ENCODE measurements at places on chromosomes 11 and 22. TPM values are rescaled to one million over a fixed set of nuclear protein-coding genes. Genes with fewer than 3 reads are reported as not detected.
A peak's percentile ranks its signal among the peaks of the same experiment; 100 is the strongest.

DNA sequence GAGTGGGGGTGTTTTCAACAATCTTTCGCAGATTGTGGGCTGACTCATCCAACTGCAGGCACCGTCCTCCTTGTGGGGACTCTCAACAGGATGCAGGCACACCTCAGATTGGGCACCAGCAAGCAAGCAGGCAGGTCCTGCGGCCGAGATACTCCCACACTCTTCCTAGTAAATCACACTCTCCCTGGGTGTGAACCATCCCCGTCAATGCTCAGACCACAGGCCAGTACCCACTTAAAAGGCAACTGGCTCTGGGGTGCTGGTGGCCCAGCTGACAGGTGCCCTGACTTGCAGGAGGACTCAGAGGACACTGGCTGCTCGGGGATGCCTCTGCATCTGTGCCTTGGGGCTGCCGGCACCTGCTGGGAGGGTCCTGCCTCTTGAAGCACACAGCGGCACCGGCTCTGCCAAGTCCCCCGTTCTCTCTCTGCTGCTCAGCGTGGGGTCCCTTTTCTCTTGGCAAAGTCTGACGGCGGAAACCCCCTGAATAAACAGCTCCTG lies 282.5 kb downstream of the CTTN start:
- H3K36me3 ChIP-seq = no peaks in the 10 kb centered on the region
- peaks cover 3% of the 10 kb centered on the region for H3K27me3 ChIP-seq
- H3K4me3 ChIP-seq = no peak overlapping the region
- H3K4me1 ChIP-seq = no peaks in the 10 kb centered on the region
- no peak overlapping the region for H3K27ac ChIP-seq

DNA sequence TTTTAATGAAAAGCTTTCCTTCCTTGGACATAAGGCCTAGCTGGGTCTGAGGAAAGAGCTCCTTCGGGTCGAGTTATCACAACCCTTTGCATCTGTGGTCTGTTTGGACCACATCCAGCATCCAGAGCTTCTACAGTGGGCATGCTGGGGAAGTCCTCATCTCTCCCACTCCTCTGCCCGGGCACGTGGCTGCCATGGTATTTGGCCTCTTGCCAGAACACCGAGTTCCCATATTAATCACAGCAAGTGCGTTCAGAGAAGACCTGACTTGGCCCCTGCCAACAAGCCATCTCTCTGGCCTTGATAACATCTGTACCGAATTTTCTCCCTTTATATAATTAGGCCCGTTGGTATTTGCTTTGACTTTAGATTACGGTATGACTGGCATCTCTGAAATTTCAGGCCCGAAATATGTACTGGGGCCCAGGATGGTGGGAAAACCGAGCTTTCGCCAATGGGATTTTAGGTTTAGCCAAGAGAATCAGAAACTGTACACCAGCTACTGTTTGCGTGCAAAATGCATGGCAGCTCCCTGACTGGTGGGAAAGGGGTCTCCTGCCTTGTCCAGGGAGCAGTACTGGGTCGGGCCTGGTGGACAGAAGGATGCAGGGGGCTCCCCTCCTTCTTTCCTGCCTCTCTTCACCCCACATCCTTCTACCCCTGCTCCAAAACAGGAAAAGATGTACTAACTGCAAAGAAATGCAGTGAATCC lies 90.0 kb downstream of the MICAL2 start:
- H3K27me3 ChIP-seq = no peaks in the 10 kb centered on the region
- peaks cover 16% of the 10 kb centered on the region for H3K4me1 ChIP-seq
- peak; percentile 41 for DNase-seq
- H3K36me3 ChIP-seq = no peaks in the 10 kb centered on the region
- peak overlapping the region; percentile 42 for H3K27ac ChIP-seq

DNA sequence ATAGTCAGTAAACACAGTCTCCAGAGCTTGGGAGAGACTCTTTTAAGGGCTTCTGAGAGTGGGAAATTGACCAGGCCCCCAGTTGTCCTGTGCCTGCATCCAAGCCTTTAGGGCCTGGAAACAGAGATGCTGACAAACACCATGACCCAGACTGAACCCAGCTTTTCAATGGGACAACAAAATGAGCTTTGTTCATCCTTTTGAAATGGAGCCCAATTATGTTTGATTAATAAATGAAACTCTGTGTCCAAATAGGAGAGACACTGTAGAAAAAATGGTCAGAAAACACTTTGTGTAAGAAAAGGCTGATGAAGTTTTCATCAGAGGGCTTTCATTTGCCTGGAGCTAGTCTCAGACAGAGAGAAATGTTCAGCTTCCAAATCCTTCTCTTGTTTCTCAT lies 146.0 kb downstream of the RRAS2 start:
- H3K27ac ChIP-seq = no peak overlapping the region
- DNase-seq = no peak
- no peaks in the 10 kb centered on the region for H3K36me3 ChIP-seq

DNA sequence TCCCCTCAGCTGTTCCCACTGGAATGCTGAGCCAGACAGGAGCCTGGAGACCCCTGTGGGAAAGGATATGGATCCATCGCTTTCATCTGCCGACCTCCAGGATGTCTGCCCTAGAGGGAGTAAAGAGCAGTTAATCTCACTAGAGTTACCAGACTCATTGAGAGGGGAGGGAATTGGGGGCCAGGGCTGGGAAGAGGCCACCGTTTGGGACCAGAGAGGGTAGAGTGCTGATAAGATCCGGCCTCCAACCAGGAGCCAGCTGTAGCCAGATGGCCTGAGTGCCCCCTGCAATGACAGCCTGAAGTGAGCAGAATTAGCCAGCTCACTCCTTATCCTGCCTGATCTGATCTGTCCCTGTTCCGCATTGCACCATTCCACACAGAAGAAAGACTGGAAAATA lies 3.7 kb upstream of the APLNR start:
- H3K36me3 ChIP-seq = no peaks in the 10 kb centered on the region
- no peaks in the 10 kb centered on the region for H3K27me3 ChIP-seq
- no peak overlapping the region for H3K27ac ChIP-seq
- peak; percentile 39 for DNase-seq
- peaks cover 27% of the 10 kb centered on the region for H3K4me1 ChIP-seq
- no peak overlapping the region for H3K4me3 ChIP-seq

DNA sequence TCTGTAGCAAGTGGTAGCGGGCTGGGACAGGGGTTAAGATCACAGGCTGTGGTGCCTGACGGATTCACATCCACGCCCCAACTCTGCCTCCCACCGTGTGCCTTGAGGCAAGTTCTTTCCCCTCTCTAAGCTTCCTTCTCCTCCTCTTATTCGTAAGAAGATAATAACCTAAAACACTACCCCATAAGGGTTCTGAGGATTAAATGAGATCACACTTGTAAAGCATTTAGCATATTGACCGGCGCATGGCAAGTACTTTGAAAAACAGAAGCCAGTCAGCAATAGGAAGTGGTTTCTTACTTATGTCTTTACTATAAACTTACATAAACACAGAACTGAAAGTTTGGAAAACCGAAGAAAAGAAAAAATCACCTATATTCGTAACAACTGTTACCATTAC lies 15.5 kb upstream of the LMO2 start:
- DNase-seq = no peak
- H3K4me3 ChIP-seq = no peak overlapping the region
- no peaks in the 10 kb centered on the region for H3K27me3 ChIP-seq
- H3K27ac ChIP-seq = no peak overlapping the region
- no peaks in the 10 kb centered on the region for H3K4me1 ChIP-seq

The B3GAT1 gene
- not detected for total RNA-seq

DNA sequence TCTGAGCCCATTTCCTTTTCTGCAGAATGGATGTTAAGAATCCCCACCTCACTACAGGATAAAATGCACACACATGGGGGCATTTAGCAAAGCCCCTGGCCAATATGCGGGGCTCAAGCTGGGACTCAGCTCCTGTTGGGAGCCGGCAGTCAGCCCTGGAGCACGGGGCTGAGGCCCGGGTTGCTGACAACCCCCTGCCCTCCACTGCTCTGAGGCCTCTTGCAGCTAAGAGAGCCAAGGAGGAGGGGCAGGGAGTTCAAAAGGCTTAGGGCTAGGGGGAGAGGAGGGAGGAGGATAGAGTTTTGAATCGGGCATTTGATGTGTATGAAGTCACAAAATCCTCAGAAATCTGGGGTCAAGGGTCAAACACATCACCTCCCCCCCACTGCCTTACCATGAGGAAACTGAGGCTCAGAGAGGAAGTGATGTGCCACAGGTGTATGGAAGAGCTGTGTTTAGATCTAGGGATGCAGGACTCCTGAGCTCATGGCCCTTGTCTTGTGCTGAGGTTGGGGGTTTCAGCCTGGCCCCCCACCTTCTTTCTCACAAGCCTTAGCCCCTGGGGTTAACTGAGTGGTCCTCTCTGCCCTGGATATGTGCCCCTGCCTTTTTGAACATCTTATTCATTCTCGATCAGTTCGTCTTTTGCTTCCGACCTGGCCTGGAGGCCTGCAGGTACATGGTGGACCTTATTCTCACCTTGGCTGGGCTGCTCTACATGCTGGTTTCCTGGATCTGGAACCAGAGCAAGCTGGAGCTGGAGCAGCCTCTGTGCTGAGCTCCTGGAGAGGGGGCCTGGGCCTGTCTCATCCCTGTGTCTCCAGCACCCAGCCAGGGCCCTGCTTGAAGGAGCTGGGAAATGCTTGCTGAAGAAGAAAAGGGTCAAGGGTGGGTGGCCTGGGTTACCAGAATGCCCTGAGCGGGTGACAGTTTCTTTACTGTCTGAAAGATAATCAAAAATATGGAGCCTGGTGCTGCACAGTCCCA lies 80.3 kb downstream of the LRRC32 start:
- H3K27ac ChIP-seq = no peak overlapping the region
- no peaks in the 10 kb centered on the region for H3K27me3 ChIP-seq
- no peak overlapping the region for H3K4me3 ChIP-seq

- no peak overlapping the region for H3K4me3 ChIP-seq
- H3K4me1 ChIP-seq = peaks cover 35% of the 10 kb centered on the region
- no peak for DNase-seq
- no peaks in the 10 kb centered on the region for H3K27me3 ChIP-seq
- H3K27ac ChIP-seq = no peak overlapping the region
These were observed 38.8 kb downstream of the CSRP3 start for GRCh38 chr11:19162951-19163505.

DNA sequence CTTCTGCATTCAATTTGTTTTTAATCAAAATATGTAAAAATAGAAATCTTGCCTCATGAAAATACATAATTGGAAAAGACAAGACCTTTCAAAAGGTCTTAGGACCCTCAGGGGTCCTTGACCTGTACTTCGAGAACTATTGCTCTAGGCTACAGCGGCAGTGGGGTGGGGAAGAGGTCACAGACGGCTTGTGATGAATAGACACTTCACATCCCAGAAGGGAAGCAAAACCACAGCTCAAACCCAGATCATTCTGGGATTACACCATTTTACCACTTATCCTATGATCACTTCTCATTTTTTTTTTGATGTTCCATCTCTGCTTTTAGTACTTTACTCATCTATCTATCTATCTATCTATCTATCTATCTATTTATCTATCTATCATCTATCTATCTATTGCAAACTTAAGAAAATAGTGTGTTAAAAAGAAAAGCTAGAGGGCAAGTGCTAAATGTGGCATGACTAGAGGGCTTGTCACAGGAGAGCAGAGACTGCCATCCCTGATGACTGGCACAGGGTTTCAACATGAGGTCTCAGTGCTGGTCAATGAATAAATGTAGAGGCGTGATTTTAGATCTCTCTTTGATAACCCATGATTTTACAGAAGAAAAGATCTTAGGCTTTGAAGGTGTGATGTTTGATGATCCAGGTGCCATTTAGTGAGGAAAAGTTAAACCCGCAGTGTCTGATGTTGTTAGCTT lies 37.1 kb downstream of the RNF141 start:
- no peak for DNase-seq
- H3K36me3 ChIP-seq = peaks cover 37% of the 10 kb centered on the region
- no peaks in the 10 kb centered on the region for H3K27me3 ChIP-seq
- H3K4me1 ChIP-seq = no peaks in the 10 kb centered on the region
- H3K27ac ChIP-seq = no peak overlapping the region

The DCHS1 gene
- 9.5 TPM for total RNA-seq

GRCh38 chr11:116938471-116939070 lies 101.1 kb upstream of the APOA1 start:
- no peaks in the 10 kb centered on the region for H3K36me3 ChIP-seq
- no peak for DNase-seq
- H3K4me3 ChIP-seq = no peak overlapping the region
- no peaks in the 10 kb centered on the region for H3K27me3 ChIP-seq
- H3K27ac ChIP-seq = no peak overlapping the region
- H3K4me1 ChIP-seq = no peaks in the 10 kb centered on the region

DNA sequence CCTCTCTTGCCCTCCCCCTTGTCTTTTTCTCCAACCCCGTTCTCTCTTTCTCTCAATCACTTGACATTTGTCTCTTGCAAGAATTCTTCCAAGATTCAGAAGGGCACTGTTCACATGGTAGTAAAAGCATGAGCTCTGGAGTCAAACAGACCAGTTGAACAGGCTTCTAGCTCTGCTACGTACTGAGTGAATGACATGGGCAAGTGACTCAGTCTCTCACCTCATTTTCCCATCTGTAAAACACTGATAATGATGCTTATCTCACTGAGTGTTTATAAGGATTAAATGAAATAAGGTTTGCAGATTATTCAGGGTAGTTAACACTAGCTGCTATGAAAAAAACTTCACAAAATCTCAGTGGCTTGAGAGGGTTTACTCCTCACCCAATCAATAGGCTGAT lies 5.9 kb upstream of the IL10RA start:
- no peaks in the 10 kb centered on the region for H3K4me1 ChIP-seq
- H3K4me3 ChIP-seq = no peak overlapping the region
- no peak for DNase-seq

DNA sequence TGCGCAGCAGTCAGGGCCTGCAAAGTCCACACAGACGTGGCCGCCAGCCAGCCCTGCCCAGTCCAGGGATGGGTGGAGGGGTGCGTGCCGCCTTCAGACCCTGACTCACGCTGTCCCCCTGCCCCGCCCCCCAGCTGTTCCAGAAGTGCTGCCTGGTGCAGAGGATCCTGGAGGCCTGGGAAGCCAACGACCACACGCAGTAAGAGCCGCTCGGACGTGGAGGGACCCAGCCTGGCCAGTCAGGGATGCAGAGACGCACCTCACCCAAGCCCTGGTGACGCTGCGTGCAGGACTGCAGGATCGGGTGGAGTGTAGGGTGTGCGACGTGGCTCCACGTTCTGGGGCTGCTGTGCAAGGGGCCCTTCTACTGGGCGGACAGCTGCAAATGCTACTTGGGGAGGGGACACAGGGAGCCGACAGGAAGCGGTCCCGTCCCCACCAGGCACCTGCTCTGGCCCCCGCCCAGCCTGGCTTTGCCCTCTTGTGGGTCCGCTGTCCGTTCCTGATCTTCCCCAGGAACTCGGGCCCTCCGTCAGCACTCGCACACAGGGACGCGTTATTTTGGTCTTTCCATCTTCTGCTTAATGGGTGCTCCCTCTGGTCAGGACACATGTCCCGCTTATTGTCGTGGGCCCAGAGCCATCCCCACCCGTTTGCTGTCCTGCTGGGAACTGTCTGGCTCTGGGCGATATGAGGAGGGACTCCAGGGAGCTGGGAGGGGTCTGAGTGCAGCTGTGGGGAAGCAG lies 42.5 kb downstream of the SBF1 start:
- H3K27ac ChIP-seq = no peak overlapping the region
- no peaks in the 10 kb centered on the region for H3K4me1 ChIP-seq
- no peak overlapping the region for H3K4me3 ChIP-seq
- no peak for DNase-seq

DNA sequence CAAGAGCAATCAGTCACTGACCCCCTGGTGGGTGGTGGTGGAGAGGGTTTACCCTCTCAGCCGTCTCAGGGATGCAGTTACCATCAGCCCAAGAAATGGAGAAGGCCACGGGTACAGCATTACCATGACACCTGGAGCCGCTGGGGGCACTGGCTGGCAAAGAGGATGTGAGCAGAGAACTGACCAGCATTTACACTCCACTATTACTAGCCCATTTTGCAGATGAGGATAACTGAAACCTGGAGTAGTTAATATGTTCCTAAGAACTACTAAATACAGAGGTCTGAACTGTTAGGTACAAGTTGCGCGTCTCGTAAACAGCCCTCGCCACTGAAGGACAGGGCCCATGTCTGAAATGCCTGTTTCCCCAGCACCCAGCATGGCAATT lies 79.0 kb downstream of the TIMP3 start:
- no peak overlapping the region for H3K4me3 ChIP-seq
- peak overlapping the region; percentile 78 for H3K27ac ChIP-seq
- H3K27me3 ChIP-seq = no peaks in the 10 kb centered on the region
- peaks cover 42% of the 10 kb centered on the region for H3K4me1 ChIP-seq
- H3K36me3 ChIP-seq = no peaks in the 10 kb centered on the region

Data from SJCRH30 (cell line).